ENCODE measurements at places on chromosomes 7 and 10.
A peak's percentile ranks its signal among the peaks of the same experiment; 100 is the strongest.

DNA sequence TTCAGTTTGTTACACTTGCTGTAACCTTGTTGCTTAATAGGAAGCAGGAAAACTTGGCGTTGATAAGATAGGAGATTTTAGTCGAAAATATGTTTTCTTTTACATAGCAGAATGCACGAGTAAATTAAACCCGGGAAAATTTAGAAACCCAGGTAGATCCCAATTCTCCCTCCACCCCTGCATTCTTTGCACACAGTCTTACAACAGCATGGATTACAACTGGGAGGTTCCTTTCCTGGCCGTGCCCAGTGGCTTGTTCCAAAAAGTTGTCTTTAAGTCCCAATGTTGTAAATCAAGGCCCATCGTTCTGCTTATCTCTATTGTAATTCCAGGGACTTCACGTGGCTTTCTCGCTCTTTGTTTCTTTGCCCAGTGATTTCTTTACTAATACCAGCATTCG lies 1.1 kb upstream of the DPY19L1 start:
- H3K4me1 ChIP-seq: peaks cover 14% of the 10 kb centered on the region
- peak overlapping the region; percentile 54 for H3K4me3 ChIP-seq
- peak overlapping the region; percentile 55 for H3K27ac ChIP-seq
- no peak for DNase-seq

- H3K4me1 ChIP-seq: peaks cover 2% of the 10 kb centered on the region
- peaks cover 16% of the 10 kb centered on the region for H3K36me3 ChIP-seq
- no peaks in the 10 kb centered on the region for H3K27me3 ChIP-seq
- H3K4me3 ChIP-seq: no peak overlapping the region
- no peak for DNase-seq
Observed at GRCh38 chr10:124394583-124394982, 24.1 kb downstream of the OAT start.

GRCh38 chr10:19947656-19948055 lies 131.4 kb downstream of the PLXDC2 start:
- no peak overlapping the region for H3K4me3 ChIP-seq
- no peak overlapping the region for H3K27ac ChIP-seq
- no peaks in the 10 kb centered on the region for H3K27me3 ChIP-seq
- no peak for DNase-seq

- peaks cover 78% of the 10 kb centered on the region for H3K4me1 ChIP-seq
- H3K36me3 ChIP-seq: peaks cover 46% of the 10 kb centered on the region
- no peaks in the 10 kb centered on the region for H3K27me3 ChIP-seq
- no peak for DNase-seq
- H3K27ac ChIP-seq: peak overlapping the region; percentile 9
- H3K4me3 ChIP-seq: no peak overlapping the region
Observed at GRCh38 chr10:74022926-74023629, 25.2 kb downstream of the VCL start.

DNA sequence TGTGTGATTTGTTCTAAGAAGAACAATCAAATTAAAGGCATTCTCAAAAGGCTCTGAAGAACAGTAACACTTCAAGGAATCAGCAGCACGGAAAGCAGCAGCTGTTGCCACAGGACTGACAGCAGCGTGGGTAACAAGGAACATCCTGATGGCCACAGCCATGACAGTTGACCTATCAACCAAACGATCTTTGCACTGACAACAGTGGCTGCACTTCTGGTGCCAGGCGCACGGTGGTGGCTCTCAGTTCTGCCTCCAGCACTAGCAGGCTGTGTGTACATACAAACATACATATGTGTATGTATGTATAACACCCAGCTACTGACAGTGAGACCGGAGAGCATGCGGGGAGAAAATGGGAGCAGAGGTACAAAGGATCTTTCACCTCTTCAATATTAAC lies 114.1 kb downstream of the ZFAND4 start:
- H3K27me3 ChIP-seq: no peaks in the 10 kb centered on the region
- DNase-seq: no peak
- H3K27ac ChIP-seq: peak overlapping the region; percentile 24
- H3K4me1 ChIP-seq: peaks cover 15% of the 10 kb centered on the region
- H3K36me3 ChIP-seq: peaks cover 6% of the 10 kb centered on the region

- H3K4me3 ChIP-seq: no peak overlapping the region
- H3K27ac ChIP-seq: no peak overlapping the region
- H3K36me3 ChIP-seq: no peaks in the 10 kb centered on the region
- H3K4me1 ChIP-seq: no peaks in the 10 kb centered on the region
- no peak for DNase-seq
- peaks cover 10% of the 10 kb centered on the region for H3K27me3 ChIP-seq
Observed at GRCh38 chr10:15739254-15739970, 19.7 kb upstream of the ITGA8 start.

GRCh38 chr7:36025190-36025589 lies 127.9 kb upstream of the EEPD1 start:
- peaks cover 5% of the 10 kb centered on the region for H3K27me3 ChIP-seq
- H3K4me3 ChIP-seq: no peak overlapping the region
- H3K4me1 ChIP-seq: no peaks in the 10 kb centered on the region

GRCh38 chr7:70619659-70620058 lies 512.3 kb upstream of the GALNT17 start:
- H3K4me1 ChIP-seq: no peaks in the 10 kb centered on the region
- no peak for DNase-seq
- peaks cover 17% of the 10 kb centered on the region for H3K27me3 ChIP-seq
- no peak overlapping the region for H3K4me3 ChIP-seq
- no peak overlapping the region for H3K27ac ChIP-seq

DNA sequence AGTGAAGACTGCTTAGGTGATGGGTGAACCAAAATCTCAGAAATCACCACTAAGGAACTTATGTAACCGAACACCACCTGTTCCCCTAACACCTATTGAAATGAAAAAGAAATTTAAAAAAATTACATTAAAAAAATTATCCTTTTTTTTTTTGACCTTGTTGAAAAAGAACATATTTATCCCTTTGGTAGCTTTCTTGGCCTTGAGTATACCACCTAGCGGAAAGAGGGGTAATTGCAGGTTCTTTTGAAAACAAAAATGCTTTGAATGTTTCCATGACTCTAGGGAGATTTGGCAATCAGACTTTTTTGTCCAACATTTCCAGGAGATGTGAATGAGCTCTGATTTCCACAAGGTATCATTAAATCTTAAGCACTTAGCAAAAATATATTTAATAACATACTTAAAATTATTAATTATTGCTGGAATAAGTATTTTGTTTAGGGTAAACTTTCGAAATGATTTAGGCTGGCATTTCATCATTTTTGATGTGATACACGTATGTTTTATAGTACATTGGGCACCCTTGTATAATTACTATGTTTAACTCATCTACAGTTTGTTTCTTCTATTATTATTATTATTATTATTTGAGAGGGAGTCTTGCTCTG lies 47.0 kb upstream of the ELMO1 start:
- H3K4me1 ChIP-seq: peaks cover 5% of the 10 kb centered on the region
- H3K27ac ChIP-seq: no peak overlapping the region
- H3K27me3 ChIP-seq: no peaks in the 10 kb centered on the region

GRCh38 chr10:88062385-88062784 lies 199.0 kb downstream of the PTEN start:
- H3K4me1 ChIP-seq: no peaks in the 10 kb centered on the region
- no peaks in the 10 kb centered on the region for H3K27me3 ChIP-seq
- no peak for DNase-seq
- H3K4me3 ChIP-seq: no peak overlapping the region
- no peaks in the 10 kb centered on the region for H3K36me3 ChIP-seq
- no peak overlapping the region for H3K27ac ChIP-seq

DNA sequence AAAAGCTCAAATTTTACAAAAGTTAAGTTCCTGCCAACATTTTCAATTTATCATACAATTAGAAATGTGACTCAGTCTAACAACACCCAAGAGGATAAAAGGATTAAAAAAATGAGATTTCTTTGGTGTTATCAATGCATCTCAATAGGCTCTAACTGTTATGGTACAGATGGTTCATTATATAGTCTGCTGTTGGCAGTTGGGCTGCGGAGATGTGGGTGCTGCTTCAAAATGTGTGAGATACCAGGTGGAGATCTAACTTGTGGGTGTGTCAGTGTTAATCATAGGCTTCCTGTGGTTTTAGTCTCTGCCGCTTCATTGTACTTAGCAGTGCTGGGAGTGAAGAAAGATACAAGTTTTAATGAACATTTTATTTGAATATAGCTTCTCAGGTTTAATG lies 231.2 kb downstream of the EXOC4 start:
- H3K4me1 ChIP-seq: no peaks in the 10 kb centered on the region
- no peak for DNase-seq
- no peak overlapping the region for H3K4me3 ChIP-seq
- peaks cover 9% of the 10 kb centered on the region for H3K36me3 ChIP-seq
- no peaks in the 10 kb centered on the region for H3K27me3 ChIP-seq

DNA sequence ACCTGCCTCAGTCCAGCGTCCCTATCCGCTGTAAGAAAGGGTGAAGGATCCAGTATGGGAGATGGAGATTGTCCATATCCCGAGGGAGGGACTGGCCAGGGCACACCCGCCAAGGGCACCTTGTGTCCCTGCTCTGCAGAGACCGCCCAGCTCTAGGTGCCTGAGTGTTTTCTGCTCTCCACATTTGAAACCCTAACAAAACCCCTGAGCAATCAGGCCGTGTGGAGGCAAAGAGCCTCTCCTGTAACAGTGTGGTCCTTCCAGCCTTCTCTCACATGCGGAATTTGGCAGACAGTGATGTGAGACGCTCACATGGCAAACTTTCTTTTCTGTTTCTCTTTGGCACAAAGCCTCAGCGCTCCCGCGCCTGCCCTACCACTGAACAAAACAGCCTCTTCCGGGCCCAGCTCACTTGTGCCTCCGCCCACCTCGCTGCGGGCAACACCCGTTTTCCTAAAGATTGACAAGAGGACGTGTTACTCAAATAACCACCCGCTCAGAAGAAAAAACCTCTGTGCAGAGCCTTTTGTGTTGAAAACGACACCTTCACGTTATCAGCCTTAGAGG lies 514.8 kb downstream of the DNAJB6 start:
- no peaks in the 10 kb centered on the region for H3K36me3 ChIP-seq
- no peak for DNase-seq
- H3K4me1 ChIP-seq: peaks cover 13% of the 10 kb centered on the region
- H3K4me3 ChIP-seq: no peak overlapping the region

- no peak for DNase-seq
- H3K27me3 ChIP-seq: no peaks in the 10 kb centered on the region
- no peak overlapping the region for H3K4me3 ChIP-seq
Observed at GRCh38 chr10:120578890-120579289, 121.9 kb downstream of the PLPP4 start.

Data from K562 (cell line).